ENCODE measurements at places on chromosomes 3 and 15.

- DNase-seq, result no peak
Observed at GRCh38 chr3:140844072-140844471, 97.6 kb upstream of the SLC25A36 start.

- DNase-seq, result no peak
Observed at GRCh38 chr3:196216089-196216564, at the start of gene SLC51A. Gene SLC51A, plus strand, starts transcription at chr3:196216534. Its CDS starts 179 bp downstream, at chr3:196216713.

- DNase-seq, result no peak
Observed at GRCh38 chr3:98823791-98824190, 60.7 kb downstream of the ST3GAL6 start.

DNA sequence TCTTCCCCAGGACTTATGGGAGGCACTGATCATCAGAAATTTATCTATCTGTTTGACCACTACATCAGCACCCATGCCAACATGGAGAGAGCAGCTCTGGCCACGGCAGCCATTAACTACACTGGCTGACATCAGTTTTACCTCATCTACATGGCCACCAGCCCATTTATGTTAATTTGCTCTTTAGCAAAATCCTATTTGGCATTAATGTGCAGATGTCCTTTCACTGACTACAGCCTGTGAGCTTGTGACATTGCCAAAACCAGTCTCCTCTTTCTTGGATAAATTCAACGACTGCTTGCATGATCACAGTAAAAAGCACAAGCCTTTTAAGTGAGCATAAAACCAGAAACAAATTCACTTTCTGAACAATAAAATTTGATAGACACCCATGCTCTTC, 47.5 kb downstream of the NR1I2 start:
- no peak for DNase-seq

DNA sequence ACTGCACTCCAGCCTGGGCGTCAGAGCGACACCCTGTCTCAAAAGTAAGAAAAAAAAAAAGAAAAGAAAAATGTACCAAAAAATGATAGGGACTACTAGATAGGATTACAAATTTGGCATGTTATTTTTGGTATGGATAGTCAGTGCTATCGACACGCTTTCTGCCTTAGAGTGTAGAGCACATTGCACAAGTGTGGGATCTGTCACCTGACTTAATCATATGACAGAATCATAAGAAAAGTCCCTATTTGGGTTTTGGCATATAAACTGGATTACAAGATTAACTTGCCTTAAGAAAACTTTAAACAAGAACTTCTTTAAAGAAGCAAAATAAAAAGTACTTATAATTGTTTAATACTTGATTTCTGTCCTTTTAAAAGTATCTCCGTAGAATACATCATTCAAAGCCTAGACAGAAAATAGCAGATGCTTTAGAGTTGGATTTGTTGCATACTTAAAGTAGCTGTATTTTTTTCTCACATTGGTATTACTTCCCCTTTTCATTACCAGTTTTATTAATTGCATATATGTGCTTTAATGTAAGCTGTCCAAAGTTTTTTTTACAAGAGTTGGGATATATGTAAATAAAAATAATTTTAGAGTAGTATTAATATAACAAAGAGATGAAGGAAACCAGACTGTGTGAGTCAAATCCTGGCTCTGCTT, 7.8 kb downstream of the ATP6V1A start:
- no peak for DNase-seq

DNA sequence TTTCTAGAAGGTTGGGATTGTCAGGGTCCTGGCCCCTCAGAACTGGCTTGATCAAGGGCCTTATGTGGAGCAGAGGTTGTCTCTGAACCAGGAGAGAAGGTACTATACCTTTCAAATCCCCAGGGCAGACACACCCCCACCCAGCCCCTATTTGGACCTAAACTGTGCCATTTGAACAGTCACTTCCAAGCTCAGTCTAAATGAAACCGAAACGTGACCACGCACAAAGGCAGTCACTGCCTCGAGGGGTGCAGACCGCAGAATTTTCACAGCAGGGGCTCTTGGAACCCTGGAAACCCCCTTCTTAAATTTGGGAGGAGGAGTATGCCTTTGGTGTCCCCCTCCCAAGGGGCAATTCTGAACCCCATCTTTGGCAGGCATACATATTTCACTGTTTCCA, 53.7 kb downstream of the GRIP2 start:
- DNase-seq, result no peak

GRCh38 chr3:161310649-161311423, 60.5 kb downstream of the SPTSSB start:
- DNase-seq, result no peak

Measured in activated naive CD8-positive, alpha-beta T cell treated with anti-CD3 and anti-CD28 coated beads, Interleukin-2, amount 50 U/mL, for 16 hours (primary cell).